ENCODE measurements at places on chromosomes 16 and 17.

DNA sequence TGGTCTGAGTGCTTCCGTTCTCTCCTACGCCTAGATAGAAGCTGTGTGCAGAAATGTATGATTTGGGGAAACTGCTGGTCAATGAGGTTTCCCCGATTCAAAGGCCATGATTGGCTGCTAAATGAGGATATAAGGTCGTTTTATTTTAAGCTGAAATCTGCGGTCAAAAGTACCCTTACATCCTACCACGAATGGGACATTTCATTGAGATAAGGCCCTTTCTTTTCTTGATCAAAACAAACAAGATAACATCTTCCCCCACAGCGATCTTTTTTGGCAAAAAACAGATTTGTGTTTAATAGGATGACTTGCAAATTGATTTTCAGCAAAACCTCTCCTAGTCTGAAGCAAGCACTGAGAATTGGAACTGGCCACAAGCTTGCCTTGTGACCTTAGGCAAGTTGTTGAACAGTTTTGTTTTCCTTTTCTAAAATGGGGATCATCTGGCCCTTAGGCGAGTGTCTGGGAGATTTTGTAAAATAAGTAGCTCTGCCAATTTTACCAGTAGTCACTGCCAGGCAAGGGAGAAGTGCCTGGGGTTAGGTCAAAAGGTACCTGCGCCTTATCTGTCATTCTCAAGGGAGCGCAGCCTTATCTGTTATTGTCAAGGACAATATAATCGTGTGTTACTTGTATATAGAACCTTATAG, 635 bp downstream of the SCPEP1 start:
- peak; percentile 19 for DNase-seq

DNA sequence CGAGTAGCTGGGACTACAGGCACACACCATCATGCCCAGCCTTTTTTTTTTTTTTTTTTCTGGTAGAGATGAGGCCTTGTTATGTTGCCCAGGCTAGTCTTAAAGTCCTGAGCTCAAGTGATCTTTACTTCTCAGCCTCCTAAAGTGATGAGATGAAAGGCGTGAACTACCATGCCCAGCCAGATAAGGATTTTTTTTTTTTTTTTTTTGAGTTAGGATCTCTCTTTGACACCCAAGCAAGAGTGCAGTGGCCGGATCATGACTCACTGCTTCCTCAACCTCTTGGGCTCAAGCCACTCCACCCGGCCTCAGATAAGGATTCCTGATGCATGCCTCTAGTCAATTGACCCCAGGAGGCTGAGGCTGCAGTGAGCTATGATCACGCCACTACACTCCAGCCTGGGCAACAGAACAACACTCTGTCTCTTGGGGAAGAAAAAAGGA, 11.2 kb upstream of the PLEKHG4 start:
- DNase-seq = peak; percentile 83

- no peak for DNase-seq
Measured at GRCh38 chr16:11312718-11313492, 31.8 kb upstream of the PRM1 start.

DNA sequence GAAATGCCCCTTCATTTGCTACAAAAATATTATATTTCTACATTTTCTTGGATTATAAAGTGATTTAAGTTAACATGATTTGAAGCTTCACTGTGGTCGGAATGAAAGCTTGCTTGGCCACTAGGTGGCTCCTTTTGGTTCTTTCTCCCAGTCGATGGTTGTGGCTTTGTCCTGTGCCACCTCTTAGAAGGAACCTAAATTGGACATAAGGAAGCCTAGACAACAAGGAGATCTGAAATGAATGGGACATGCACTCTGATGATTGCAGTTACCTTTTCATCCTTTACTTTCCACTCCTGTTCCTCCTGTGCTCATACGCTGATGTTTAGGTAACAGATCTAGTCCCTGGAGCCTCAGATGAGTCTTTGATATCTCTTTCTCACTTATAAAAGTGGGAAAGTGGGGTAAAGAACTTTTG, 39.2 kb downstream of the FTO start:
- peak; percentile 24 for DNase-seq

DNA sequence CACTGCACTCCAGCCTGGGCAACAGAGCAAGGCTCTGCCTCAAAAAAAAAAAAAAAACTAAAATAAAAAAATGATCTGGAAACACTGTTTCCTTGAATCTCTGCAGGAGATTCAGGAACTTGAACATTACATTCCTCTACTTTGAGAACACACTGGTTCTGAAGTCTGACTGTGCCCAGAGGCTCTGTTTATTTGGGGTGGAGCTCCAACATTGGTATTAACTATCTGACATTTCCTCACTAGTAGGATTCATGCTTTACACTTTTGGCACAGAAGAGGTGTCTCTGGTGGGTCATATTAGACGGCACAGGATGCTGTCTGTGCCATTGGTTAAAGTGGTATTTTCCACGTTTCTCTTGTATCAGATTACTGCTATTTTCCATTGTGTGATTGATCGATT, 10.4 kb downstream of the SULT1A2 start:
- DNase-seq = no peak

- DNase-seq = no peak
Measured at GRCh38 chr17:18059283-18059682, 20.1 kb downstream of the GID4 start.

- no peak for DNase-seq
Measured at GRCh38 chr17:80781211-80781610, 210.4 kb upstream of the CHMP6 start.

GRCh38 chr17:50421308-50422051, 4.5 kb upstream of the ACSF2 start:
- no peak for DNase-seq

DNA sequence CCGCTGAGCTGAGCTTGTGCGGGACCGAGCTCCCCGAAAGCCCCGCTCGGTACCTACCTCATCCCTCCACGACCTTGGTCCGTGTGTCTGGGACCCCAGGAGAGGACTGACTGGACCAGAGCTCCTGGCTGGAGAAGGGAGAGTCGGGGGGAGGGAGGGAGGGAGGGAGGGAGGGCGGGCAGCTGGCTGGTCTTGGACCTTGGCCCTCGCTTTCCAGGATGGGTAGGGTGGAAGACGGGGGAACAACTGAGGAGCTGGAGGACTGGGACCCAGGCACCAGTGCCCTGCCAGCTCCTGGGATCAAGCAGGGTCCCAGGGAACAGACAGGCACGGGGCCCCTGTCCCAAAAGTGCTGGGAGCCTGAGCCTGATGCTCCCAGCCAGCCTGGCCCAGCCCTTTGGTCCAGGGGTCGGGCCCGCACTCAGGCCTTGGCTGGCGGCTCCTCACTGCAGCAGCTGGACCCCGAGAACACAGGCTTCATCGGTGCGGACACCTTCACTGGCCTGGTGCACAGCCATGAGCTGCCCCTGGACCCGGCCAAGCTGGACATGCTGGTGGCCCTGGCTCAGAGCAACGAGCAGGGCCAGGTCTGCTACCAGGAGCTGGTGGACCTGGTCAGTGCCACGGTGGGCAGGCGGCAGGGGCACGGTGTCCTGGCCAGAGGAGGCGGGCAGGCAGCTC, 553 bp downstream of the RHBDL1 start:
- DNase-seq = no peak

DNA sequence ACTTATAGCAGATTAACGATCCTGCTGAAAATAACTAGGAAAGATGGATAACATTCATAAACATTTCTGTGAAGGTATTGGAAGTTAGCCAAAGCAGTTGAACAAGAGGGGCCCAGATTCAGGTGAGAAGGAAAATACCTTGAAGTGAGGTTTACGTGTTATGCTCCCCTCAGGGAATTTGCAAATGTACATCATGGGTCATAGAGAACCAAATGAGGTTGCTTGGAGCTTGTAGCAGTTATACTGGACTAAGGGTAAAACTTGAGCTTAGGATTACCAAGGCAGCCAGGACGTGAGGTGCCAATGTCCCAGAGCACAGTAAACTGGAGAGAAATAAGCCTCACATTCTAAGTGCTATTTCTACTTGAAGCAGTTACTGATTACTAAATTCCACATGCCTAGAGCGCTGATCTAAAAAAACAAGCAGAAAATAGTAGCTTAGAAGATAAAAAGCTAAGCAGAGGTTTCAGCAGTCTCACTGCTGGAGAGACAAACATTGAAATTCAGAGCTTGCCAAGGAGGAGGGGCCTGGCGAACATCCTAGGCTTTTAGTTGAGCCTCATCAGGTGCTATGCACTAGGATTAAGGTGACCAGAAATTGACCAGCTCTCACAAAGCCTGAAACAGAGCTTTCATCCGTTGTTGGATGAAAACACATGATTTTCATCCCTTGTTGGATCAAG, 136.7 kb upstream of the FAM20A start:
- DNase-seq = no peak
